ENCODE measurements at places on chromosomes 5 and 9.

DNA sequence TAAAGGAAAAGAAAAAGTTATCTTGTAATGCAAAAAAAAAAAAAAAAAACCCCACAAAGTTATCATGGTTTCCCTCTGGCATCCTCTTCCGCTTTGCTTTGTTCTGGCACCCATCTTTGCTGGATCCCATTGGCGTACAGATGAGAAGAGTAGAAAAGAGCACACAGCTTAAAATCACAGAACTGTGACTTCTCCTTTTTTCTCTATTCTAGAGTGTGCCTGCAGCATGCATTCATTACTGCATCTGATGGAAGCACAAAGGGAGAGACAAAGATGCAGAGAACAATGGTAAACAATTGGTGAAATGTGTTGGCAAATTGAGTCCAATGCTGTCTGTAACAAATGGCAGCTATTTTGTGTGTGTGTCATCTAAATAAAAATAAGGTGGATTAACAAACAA is 440.8 kb upstream of the PIK3R1 start:
- no peak for DNase-seq

DNA sequence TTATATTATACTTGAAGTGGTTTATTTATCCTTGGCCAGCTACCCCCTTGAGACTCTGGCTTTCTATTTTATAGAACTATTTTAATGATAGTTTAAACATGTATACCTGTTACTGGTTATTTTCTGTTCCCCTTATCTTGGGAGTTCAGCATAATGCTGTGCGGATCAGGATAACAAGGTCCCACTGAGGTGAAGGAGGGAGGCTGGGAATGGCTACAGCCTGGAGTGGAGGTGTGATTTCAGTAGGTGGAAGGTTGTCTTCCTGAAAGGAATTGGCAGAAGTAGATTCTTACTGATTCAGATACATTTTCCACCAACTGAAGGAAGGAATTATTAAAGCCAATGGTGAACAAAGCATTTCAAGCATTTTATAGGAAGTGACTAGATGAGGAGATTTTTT is 38.9 kb downstream of the PAM start:
- no peak for DNase-seq

DNA sequence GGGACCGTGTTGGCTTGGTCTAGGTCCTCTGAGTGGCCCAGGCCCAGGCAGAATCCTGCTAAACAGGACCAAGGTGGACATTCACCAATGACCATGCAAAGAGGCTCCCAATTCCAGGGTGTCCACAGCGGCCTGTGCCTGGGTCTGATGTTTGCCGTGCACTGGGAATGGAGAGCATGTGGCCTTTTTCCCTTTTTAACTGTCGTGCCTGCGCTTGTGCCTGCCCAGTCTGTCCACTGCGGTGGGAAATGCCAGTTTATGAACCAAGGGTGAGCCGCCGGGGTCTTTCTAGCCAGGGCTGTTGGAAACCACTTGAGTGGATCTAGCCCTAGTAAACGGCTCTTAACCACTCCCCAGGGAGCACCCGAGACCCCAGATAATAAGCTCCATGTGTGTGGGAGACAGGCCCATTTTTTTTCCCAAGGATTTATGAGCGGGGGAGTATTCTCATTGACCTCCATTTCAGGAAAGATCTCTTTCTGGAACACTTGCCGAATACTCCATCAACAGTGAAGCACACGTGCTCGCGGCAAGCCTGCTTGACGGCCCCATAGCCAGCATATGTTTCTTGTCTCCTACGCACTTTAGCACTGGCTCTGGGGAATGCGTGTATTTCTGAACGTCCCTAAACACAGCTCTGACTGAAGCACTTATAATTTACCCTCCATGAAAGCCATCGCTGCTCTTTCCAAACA is 93.2 kb upstream of the PHYKPL start:
- no peak for DNase-seq

DNA sequence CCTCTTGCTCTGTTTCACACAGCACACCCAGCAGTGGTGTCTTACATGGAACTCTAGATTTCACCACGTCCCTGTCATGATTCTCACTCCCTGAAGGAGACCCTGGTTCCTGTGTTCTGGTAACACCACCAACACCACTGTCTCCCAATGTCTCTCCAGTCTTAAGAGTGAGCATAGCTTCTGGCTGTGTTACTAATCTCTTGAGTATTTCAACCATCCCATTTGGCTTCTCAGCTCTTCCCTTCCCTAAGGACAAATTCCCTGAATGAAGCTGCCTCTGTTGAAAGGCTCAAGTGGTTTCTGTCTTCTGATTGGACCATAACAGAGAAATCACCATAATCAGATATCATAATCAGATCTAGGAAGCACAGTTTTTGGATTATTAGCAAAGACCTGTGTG is 311.8 kb downstream of the DNAH5 start:
- no peak for DNase-seq

- peak; percentile 87 for DNase-seq
Observed at GRCh38 chr9:78031893-78032729, 500 bp upstream of the GNAQ start.

GRCh38 chr9:92671323-92671722 is 1.4 kb upstream of the IPPK start:
- DNase-seq = no peak

- DNase-seq = no peak
Observed at GRCh38 chr5:172168311-172168710, 19.7 kb downstream of the STK10 start.

GRCh38 chr9:79896390-79896980 is 324.7 kb downstream of the TLE4 start:
- DNase-seq = no peak

GRCh38 chr9:15889555-15889954 is 336.7 kb downstream of the CCDC171 start:
- DNase-seq = no peak

- DNase-seq = peak; percentile 25
Observed at GRCh38 chr5:141245250-141245717, at the start of gene PCDHB15. PCDHB15 (plus strand) TSS chr5:141245395; CDS start chr5:141245579, 184 bp downstream.

GRCh38 chr9:84711936-84712335 is 42.4 kb downstream of the NTRK2 start:
- peak; percentile 75 for DNase-seq

DNA sequence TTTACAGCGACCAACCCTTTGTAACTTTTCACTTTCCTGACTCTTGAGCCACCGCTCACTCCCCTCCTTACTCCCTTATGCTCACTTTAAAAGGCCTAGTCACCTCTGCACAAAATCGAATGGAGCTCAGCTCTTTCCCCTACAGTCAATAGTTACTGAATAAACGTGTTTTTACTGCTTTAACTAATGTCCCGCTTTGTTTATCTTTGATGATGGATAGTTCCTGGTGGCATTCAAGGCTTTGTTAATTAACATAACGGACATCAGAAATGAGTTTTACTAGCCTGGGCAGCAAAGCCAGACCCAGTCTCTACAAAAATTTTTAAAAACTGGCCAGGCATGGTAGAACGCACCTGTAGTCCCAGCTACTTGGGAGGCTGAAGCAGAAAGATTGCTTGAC is 5.0 kb downstream of the SERINC5 start:
- no peak for DNase-seq

DNA sequence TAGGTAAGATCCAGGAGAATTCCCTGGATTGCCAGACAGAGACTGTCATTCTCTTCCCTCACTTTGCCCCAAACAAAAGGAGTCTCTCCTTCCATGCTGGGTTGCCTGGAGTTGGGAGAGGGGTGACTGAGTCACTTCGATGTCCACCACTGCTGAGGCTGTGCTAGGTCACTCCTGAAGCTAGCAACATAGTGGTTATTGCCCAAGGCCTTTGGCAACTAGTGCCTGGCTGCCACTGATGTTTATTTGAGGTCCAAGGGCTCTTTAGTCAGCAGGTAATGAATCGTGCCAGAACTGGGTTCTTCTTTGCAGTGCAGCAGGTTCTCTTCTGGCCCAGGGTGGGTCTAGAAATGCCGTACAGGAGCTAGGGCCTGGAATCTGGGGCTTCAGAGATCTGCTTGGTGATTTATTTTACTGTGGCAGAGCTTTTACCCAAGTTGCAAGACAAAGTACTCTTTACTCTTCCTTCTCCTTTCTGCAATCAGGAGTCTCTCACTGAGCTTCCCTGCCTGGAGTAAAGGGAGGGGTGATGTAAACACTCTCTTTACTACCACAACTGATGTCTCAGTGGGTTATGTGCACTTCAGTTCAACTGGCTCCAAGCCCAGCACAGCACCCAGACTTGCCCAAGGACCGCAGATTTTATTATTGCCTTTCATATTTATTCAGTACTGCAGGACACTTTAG is 155.7 kb upstream of the SH3GL2 start:
- DNase-seq = no peak
